ENCODE measurements at places on chromosomes 5 and 9.

- DNase-seq = no peak
Observed at GRCh38 chr9:116468369-116468768, 218.7 kb upstream of the TRIM32 start.

- DNase-seq = no peak
Observed at GRCh38 chr5:138963763-138964371, 88.7 kb upstream of the LRRTM2 start.

GRCh38 chr5:132459031-132459982, 31.3 kb downstream of the IRF1 start:
- no peak for DNase-seq

GRCh38 chr9:106058460-106058859, 364.1 kb downstream of the TMEM38B start:
- no peak for DNase-seq

DNA sequence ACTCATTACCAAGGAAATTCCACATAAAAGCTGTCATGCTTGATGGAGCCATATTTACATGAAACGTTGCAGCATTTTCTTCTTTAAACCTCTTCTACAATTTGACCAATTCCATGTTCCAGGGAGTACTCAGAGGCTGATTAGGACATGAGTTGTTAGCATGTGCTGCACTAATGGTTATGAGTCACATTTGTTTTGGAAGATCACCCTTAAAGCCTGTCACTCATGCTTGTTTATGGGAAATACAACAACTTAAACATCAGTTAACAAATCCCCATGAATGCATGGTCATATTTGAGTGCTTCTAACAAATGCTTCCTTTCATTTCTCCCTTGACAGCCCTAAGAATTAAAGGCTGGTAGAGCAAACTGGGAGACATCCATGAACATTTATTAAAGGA, 156.1 kb downstream of the GHR start:
- no peak for DNase-seq

DNA sequence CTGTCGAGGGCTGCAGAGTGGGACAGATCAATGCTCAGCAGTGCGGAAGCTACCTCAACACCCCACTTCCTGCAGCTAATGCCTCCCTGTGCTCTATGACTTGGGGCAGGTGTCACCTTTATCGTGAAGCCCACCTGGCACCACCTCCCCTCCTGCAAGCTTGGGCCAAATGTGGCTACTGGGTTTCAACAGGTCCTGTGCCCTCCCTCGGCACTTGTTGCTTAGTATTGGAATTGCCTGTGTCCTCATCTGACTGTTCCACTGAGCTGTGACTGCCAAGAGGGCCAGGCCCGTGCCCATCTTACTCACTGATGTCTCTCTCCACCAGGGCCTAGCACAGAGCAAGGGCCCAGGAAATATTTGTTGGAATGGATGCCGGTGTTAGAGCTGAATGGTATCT, 9.4 kb downstream of the SLC27A4 start:
- no peak for DNase-seq

GRCh38 chr9:123251741-123252140, 16.6 kb downstream of the STRBP start:
- DNase-seq = no peak

- DNase-seq = peak; percentile 33
Observed at GRCh38 chr9:95495961-95496360, 20.8 kb downstream of the PTCH1 start.

DNA sequence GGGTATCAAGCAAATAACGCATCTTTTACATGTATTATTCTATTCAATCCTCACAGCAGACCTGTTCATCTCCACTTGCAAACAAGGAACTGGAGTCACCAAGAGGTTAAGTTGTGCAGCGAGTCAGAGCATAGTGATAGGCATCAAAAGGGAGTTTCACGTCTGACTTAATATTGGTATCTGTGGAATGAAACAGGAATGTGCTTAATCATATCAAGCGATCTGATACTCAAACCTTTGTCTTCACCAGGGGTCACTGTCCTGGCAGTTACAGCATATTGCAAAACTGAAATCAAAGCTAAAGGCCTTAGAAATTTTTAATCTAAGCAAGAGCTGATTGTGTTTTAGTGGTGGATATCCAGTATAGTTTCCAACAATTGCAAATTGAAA, 271.6 kb downstream of the PLK2 start:
- DNase-seq = no peak

- DNase-seq = no peak
Observed at GRCh38 chr9:105541838-105542237, 16.1 kb upstream of the FKTN start.

DNA sequence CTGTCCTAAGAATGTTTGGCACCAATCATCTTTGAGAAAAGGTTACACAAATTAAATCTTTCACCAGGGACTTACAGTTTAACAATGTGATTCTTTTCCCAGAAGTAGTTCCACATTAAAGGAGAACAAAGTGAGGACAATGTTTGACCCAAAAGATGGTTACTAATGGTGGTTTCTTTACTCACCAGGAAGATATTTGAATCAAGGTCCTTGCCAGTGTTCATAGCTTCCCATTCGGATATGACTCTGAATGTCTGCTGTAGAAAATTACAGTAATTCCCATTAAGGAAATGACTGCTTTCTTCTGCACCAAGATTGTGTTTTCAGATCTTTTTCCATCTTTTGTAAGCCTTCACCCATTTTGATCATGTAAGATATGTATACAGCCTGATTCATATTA, 114.6 kb upstream of the ADAMTSL1 start:
- no peak for DNase-seq

GRCh38 chr9:38000735-38001134, 68.3 kb downstream of the SHB start:
- no peak for DNase-seq

DNA sequence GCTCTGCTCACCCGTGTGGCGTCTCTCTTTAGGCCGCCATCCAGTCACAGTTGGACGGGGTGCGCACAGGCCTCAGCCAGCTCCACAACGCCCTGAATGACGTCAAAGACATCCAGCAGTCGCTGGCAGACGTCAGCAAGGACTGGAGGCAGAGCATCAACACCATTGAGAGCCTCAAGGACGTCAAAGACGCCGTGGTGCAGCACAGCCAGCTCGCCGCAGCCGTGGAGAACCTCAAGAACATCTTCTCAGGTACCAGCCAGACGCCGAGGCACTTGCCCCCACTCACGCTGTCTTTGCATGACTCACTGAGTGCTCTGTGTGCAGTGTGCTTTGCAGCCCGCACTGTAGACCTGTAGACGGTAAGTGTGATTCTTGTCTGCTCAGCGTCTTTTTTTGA, 4.5 kb downstream of the EXOC3 start:
- no peak for DNase-seq

Data from right kidney (tissue), 9 donors.